ENCODE measurements at places on chromosomes 6 and 20.
A peak's percentile ranks its signal among the peaks of the same experiment; 100 is the strongest.

- DNase-seq, result no peak
Observed at GRCh38 chr20:59938221-59938620, 1.9 kb downstream of the PPP1R3D start.

GRCh38 chr6:131523988-131524673 lies 48.9 kb upstream of the ARG1 start:
- no peak for DNase-seq

DNA sequence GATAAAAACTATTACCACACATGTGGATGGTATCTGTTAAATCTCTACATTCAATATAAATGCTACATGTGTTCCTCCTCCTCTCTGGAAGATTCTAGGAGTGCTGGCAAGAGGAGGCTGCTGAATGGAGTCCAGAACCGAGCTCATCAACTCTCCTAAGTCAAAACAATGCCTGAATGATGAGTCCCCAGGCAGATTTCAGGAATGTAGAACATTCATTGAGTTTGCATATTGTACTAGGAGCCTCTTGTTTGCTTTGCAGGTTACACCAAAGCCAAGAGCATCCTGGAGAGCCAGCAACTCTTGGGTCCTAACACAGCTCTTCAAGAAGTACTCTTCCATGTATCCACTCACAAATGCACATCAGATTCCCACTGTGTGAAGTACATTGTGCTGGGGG lies 117.6 kb upstream of the UST start:
- DNase-seq, result no peak

GRCh38 chr20:34560141-34560523 lies 1.6 kb downstream of the MAP1LC3A start:
- DNase-seq, result no peak

GRCh38 chr20:54346276-54346675 lies 129.1 kb upstream of the DOK5 start:
- DNase-seq, result no peak

- no peak for DNase-seq
Observed at GRCh38 chr20:3227936-3228749, 10.8 kb downstream of the SLC4A11 start.

GRCh38 chr6:136608991-136609390 lies 58.8 kb upstream of the MAP7 start:
- no peak for DNase-seq

DNA sequence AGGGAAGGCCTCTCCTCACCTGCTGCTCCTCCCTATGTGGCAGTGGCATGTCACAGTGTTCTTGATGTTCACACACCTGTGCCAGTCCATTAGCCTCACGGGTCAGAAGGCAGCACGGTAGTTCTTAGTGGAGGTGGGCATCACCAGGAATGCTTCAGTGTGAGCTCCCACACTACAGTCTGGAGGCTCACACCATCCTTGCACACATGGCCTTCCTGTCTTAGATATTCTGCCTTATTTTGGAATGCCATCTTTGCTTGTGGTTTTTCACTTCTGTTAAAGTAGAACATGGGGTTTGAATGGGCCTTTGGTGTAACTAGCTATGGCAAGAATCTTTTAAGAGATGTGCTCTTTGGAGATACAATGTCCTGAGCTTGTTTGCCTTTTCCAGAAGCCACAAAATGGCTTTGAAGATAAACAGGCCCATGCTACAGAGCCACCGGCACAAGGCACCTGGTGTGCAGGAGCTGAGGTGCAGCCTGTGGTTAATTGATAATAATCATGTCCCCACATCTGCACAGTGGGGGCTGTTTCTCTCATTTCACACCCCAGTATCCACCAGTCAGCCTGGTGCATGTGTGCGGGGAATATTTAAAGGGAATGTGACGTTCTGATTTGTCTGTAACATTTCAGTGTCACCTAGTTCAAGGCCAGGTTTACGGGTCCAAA lies 3.2 kb upstream of the SLC17A9 start:
- DNase-seq, result peak; percentile 48

GRCh38 chr6:122072014-122072647 lies 327.3 kb upstream of the HSF2 start:
- no peak for DNase-seq

DNA sequence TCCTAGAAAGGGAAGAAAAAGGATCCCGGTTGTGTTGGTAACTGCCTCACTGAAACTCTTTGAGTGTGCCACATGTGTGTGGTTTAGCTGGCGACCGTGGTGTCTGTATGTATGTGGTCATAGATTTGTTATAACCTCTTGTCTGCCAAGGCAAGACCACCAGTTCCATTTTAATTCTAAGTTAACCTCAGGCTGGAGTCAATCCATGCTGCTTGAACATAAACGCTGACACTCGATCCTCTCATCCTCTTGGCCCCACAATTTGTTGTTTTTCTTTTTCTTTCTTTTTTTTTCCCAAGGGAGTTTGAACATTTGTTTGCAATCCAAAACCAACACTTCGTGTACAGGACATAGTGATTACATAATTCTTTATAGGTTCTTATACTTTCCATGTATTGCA lies 318.9 kb upstream of the JAG1 start:
- no peak for DNase-seq

DNA sequence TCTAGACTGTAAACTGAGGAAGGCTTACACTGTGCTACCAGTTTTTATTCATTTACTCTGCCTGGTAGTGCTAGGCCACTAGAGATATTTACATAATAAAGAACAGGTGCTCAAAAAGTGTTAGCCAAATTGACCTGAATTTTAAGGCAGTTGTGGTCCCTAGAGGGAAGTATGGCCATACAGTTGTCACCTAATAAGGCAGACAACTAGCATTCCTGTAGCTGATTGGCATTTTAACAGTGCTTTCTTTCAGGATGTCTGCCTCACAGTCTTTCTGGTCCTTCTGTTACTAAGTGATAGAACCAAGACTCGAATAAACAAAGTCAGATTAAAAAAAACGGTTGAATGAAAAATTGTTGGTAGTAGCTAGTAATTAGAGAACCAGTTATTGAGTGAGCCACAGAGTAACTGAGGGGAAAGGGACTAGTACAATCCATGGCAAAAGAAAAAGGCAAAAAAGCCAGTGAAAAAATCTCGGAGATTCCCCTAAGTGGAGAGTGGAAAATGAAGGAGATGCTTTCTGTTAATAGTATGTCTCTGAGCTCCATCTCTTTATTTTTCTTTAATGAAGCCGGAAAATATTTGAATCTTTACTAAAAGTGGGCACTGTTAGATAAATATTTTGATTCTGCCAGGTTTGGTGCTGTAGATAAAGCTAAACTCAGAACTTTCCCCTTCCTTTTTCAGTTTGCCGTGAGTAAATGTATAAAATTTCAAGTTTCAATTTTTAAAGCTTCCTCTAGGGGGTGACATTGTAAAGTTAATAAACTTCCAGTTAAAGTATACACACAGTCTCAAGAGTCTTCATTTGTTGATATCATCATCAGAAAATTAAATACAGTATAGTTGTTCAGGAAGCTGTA lies 9.1 kb downstream of the VTA1 start:
- DNase-seq, result no peak

GRCh38 chr6:4853782-4854511 lies 77.7 kb downstream of the CDYL start:
- DNase-seq, result no peak

GRCh38 chr6:6046716-6047115 lies 40.0 kb upstream of the NRN1 start:
- DNase-seq, result no peak

- no peak for DNase-seq
Observed at GRCh38 chr6:114344246-114344970, 1.6 kb upstream of the HS3ST5 start.

DNA sequence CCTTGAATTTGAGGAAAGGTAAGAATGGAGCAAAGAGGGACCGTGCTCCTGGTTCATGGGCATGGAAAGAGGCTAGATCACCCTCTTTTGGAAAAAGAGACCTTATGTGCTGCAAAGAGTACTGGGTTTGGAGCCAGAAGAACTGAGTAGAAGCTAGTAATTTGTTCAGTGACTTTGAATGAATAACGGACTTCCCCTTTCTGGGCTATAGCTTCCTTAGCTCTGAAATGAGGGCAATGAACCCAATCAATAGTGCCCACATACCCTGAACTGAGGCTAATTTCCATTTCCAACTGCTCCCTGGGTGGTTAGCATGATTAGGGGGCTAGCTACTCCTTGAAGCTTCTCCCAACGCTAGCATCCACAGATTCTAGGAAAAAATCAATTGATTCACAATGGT lies 121.4 kb downstream of the UNC5CL start:
- DNase-seq, result no peak

- peak; percentile 59 for DNase-seq
Observed at GRCh38 chr6:158030380-158031300, 49.0 kb downstream of the SYNJ2 start.

DNA sequence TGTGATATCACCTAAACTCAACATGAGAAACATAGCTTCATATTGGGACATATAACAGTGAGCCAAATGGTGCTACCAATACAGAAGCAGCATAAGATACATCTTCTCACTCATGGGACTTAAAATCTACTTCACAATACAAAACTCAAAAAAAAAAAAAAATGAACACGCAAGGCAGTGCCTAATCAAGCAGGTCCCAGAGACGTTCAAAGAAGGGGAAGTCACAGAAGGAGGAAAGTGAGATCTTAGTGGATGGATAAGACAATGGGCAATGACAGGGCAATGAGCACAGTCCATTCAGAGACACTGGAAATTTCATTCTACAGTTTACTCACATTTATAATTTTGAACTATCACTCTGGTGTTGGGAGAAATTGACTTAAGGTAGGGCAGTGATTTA lies 88.3 kb downstream of the FAM50B start:
- no peak for DNase-seq
